ENCODE measurements at places on chromosomes 5 and 9.

GRCh38 chr9:89536600-89536999, 38.7 kb upstream of the SEMA4D start:
- DNase-seq: peak; percentile 58

- no peak for DNase-seq
Measured at GRCh38 chr5:29939988-29940387, 1253.5 kb upstream of the CDH6 start.

GRCh38 chr9:114098021-114098935, 814 bp downstream of the KIF12 start:
- no peak for DNase-seq

GRCh38 chr9:31347082-31347617, 1037.3 kb upstream of the ACO1 start:
- no peak for DNase-seq

- no peak for DNase-seq
Measured at GRCh38 chr5:60843386-60843935, 608 bp downstream of the ELOVL7 start.

DNA sequence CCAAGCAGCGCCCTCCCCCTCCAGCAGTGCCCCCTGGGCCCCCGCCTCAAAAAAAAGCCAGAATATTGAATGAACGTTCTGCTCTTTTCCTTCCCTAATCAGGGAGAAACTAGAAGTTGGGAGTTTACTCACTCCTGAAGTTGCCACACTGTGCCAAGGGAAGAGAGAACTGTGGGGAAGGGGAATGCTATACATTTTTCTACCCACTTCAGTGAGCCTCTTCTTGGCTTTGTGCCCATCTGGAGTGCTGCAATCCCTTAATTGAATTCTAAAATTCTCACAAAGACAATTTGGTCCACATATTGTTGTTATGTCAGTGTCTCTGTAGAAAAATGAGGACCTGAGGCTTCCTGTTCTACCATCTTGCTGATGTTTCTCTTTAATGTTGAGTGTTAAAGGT, 443.7 kb downstream of the DIRAS2 start:
- no peak for DNase-seq

GRCh38 chr5:45038366-45038987, 229.7 kb downstream of the MRPS30 start:
- no peak for DNase-seq

- no peak for DNase-seq
Measured at GRCh38 chr9:7542693-7543092, 256.9 kb downstream of the DMAC1 start.

GRCh38 chr9:5718296-5719032, 89.6 kb downstream of the RIC1 start:
- DNase-seq: no peak

DNA sequence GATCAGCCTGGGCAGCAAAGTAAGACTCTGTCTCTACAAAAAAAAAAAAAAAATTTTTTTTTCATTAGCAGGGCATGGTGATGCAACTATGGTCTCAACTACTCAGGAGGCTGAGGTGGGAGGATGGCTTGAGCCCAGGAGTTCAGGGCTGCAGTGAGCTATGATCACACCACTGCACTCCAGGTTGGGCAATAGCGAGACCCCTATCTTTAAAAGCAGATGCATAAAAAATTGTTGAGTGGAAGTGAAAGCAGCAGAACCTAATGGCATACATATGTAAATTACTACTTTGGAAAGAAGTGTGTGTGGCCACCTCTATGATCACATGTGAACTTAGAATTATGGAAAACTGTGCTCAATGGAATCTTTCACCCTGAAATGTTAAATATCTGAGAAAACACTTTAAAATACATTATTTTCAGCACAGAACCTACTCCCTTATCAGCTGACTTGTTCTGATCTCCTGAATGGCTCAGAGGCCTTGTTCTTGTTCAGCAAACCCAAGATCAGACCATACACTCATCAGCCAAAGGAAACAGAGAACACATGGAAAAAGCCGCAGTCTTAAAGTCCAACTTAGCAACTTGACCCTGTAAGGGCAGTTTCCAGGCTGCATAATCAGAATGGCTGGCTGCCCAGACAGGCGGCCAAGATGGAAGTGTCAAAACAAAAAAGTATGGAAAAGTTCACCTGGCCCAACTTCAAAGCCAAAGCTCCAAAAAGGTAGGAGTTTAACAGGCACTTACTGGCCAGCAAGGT, 56.5 kb downstream of the SIL1 start:
- no peak for DNase-seq

- DNase-seq: peak; percentile 51
Measured at GRCh38 chr9:16030528-16031185, 477.8 kb downstream of the CCDC171 start.

DNA sequence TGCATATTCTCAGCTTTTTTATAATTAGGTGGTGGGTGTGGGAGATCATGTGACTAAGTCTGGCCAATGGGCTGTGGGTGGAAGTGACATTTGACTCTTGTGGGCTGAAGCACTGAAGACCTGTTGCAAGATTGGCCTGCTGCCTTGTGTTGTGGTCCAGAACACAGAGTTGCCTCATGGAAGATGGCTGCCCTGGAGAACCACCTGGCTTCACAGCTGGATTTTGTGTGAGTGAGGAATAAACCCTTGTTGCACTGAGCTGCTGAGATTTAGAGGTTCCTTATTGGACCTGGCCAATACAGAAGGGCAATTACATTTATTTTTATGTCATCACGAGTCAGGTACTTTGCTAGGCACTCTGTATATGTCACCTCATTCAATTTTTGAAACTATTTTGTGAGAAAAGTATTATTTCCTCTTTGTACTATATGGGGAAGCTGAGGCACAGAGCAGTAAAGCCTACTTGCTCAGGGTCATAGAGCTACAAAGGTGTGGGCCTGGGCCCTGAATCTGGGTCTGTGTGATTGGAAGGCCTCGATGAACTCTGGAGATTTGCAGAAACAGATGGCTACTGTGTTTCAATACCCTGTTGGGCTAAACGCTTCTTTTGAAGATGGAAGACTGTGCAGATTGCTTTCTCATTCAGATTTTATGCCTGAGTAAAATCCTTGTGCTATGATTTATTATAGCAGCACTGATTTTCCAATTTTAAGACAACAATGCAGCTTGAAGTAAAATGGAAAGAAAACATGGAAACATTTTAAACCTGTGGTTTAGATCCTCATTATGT, 71.2 kb upstream of the TBC1D2 start:
- DNase-seq: no peak

- no peak for DNase-seq
Measured at GRCh38 chr9:19689328-19690101, 99.3 kb downstream of the SLC24A2 start.

GRCh38 chr5:137332296-137332695, 166.8 kb downstream of the SPOCK1 start:
- no peak for DNase-seq

- no peak for DNase-seq
Measured at GRCh38 chr5:125579182-125579581, 832.7 kb upstream of the ZNF608 start.

GRCh38 chr5:79547982-79548381, 34.0 kb upstream of the HOMER1 start:
- no peak for DNase-seq

- no peak for DNase-seq
Measured at GRCh38 chr5:139108063-139108824, 89.9 kb downstream of the SIL1 start.

DNA sequence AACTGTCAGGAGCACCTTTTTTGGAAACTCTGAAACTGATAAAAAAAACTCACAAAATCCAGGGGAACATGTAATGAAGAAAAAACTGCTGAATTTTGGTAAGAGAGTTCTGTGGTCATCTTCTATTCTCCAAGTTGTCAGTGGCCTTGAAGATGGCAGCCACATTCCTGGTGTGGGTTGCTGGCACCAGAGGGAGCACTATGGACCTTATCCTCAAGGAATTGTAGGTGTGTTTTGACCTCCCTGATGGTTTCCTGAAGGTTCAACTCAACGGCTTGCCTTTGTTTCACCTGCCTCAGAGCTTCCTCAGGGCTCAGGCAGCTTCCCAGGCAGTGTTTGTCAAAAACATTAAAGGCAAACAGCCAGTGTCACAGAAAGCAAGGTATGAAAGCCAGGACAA, 2.2 kb upstream of the SLC38A9 start:
- no peak for DNase-seq

- no peak for DNase-seq
Measured at GRCh38 chr9:110114086-110114858, 93.7 kb downstream of the C9orf152 start.

DNA sequence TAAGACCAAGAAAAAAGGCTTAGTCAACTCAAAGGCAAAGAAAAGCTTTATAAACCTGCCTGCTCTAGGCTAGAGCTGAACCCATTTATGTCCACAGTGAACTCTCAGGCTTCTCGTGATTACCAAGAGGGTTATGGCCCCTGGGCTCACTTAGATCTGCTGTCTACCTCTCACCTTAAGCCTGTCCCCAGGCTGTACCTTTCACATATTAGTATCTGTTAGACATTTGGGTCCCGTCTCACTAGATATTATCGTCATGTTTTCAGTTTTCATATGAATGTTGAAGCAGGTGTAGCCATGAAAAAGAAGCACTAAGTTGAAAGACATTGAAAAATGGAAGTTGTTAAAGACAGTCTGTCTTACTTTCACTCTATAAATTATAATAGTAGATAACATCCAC, 75.2 kb upstream of the COX7C start:
- no peak for DNase-seq

DNA sequence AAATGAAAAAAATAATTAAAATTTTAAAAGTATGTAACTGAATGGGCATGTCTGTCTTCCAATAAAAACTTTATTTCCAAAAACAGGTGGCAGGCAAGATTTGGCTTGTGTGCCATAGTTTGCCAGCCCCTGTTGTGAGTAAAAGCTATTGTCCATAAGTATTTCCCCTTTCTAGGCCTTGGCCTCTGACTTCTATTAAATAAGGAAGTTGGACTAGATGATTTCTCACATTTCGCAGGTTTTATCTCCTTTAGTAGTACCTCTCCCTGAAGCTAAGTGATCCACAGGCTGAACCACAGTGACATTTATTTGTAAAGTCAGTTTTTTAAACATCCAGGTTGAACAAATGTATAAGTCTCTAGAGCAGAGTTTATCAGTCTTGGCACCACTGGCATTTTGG, 41.3 kb downstream of the RECK start:
- no peak for DNase-seq

GRCh38 chr5:176994460-176995121, 12.0 kb downstream of the UIMC1 start:
- DNase-seq: no peak

- DNase-seq: no peak
Measured at GRCh38 chr9:89277454-89277853, 33.5 kb upstream of the CKS2 start.

- no peak for DNase-seq
Measured at GRCh38 chr9:130905902-130906734, 9.5 kb upstream of the QRFP start.

- peak; percentile 25 for DNase-seq
Measured at GRCh38 chr9:68685770-68686169, 19.3 kb upstream of the PIP5K1B start.

- no peak for DNase-seq
Measured at GRCh38 chr5:77776554-77777206, 541 bp upstream of the TBCA start.

DNA sequence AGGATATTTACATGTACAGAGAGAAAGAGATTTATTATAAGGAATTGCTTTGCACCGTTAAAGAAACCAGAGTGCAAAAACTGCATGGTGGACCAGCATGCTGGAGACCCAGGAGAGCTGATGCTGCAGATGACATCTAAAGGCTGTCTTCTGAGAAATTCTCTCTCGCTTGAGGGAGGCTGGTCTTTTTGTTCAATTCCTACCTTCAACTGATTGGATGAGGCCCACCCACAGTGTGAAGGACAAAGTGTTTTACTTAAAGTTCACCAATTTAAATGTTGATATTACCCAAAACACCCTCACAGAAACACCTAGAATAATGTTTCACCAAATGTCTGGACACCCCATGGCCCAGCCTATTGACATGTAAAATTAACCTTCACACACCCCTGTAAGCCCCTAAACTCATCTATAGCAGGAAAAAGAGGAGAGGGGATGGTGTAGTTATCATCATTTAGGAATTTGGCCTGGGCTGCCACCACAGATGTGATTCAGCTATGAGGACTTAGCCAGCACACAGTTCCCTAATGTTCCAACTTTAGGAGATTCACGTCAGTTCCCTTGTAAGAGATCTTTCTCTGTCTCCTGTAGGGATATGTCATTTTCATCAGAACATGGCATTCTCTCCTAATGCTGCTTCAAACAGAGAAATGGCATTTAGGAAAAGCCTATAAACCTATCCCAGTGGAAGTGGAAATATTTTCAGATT, 358.2 kb upstream of the TLE4 start:
- no peak for DNase-seq

DNA sequence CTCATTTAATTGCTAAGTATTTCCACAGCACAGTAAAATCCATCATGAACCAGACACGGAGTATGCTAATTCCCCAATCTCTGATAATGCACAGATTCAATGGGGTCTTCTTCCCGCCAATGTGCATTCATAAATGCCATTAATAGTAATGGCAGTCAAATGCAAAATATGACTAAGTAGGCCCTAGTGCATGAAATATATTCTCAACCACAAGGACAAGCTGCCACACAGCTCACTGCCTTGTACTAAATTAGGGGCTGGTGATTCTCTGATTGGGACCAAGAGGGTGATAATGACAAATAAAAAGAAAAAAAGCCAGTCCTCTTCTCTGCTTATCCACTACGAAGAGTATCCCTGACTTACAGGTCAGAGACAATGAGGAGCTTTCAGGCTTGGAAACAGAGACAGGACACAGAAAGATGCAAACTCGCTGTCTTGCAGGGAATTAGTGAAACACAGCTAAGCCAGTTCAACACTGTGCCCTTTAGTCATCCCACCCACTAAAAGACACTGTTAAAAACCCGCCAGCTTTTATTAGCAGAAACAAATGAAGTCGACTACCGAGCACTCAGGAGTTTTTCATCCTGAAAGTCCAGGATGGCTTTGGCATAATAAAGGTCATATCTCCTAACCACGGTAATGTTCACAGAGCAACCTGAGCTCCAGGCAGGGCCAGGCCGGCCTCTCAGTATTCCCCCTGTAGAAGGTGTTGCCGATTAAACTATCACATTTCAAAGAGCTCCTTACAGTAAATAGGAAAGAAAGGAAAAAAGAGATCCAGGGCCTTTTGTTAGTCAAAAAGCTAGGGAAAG, 148.1 kb downstream of the EBF1 start:
- DNase-seq: no peak

DNA sequence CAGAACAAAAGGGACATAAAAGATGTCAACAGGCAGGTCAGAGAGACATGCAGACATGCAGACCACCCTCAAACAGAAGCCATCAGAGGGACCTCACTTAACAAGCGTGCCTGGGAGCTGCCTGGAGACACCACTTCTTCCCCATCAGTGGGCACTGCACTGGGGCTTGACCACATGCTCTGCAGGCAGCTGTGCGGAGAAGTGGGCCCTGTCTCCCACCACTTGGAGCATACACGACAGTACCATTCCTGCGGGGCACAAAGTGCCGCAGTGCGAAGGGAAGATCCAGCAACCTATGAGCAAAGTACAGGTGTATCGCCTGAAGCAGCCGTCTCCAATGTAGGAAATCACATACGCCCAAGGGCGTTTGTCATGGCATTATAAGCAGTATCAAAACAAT, 150.5 kb upstream of the FOXD4L5 start:
- no peak for DNase-seq
